ENCODE measurements at places on chromosomes 2 and 18. TPM values are rescaled to one million over a fixed set of nuclear protein-coding genes. Genes with fewer than 3 reads are reported as not detected.

PECR gene
- 13.0 TPM for total RNA-seq

EML6 gene
- total RNA-seq: 1.7 TPM

ASB18 gene
- not detected for total RNA-seq

UNC80 gene
- total RNA-seq: 0.25 TPM

CCDC150 gene
- 3.9 TPM for total RNA-seq

CROCC2 gene
- 0.49 TPM for total RNA-seq

MARCHF4 gene
- total RNA-seq: not detected

CRYBA2 gene
- total RNA-seq: not detected

EVX2 gene
- total RNA-seq: 0.98 TPM

RND3 gene
- total RNA-seq: 62.1 TPM

CDKL4 gene
- total RNA-seq: 2.7 TPM

LRRC30 gene
- total RNA-seq: not detected

TUBA3E gene
- not detected for total RNA-seq

KCNIP3 gene
- total RNA-seq: 27.5 TPM

TSHZ1 gene
- total RNA-seq: 23.3 TPM

GPR17 gene
- total RNA-seq: not detected

SPP2 gene
- not detected for total RNA-seq

KIF3C gene
- total RNA-seq: 9.3 TPM

C2orf78 gene
- not detected for total RNA-seq

RAD51AP2 gene
- 0.25 TPM for total RNA-seq

NPAS2 gene
- total RNA-seq: 37.6 TPM

SERPINB12 gene
- total RNA-seq: 20.1 TPM

CFAP221 gene
- 3.9 TPM for total RNA-seq

RANBP2 gene
- 43.5 TPM for total RNA-seq

HSPD1 gene
- total RNA-seq: 127 TPM

NDC80 gene
- total RNA-seq: 3.9 TPM

LYG1 gene
- not detected for total RNA-seq

ERMN gene
- total RNA-seq: not detected

SH3BP4 gene
- total RNA-seq: 19.2 TPM

FMNL2 gene
- total RNA-seq: 35.4 TPM

SERPINB10 gene
- total RNA-seq: 0.98 TPM

NCKAP5 gene
- 8.8 TPM for total RNA-seq

RFTN2 gene
- total RNA-seq: 10.8 TPM

WDCP gene
- 5.2 TPM for total RNA-seq

CXCR1 gene
- 0.49 TPM for total RNA-seq

UGT1A3 gene
- not detected for total RNA-seq

AP1S3 gene
- total RNA-seq: 9.8 TPM

DAW1 gene
- total RNA-seq: not detected

TNFRSF11A gene
- 3.9 TPM for total RNA-seq

CHRND gene
- not detected for total RNA-seq

KCNK3 gene
- total RNA-seq: 10.6 TPM
